ENCODE measurements at places on chromosomes 3 and 15.

DNA sequence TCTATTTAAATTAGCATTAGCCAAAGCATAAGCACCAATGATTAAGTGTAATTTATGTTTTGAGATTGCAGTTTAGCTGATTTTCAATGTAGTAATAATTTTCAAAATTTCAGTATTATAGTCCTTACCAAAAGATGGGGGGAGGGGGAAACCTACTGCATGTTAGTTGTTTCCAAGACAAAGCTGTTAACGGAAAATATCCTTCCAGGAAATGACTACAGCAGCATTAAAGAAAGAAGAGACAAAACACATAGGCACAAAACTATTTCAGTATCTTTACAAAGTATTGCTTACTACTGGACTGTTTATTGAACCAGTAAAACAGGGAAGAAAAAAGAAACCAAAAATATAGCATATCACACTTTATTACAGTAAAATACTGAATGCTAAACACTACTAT, 10.5 kb downstream of the BNIP2 start:
- no peak for DNase-seq

DNA sequence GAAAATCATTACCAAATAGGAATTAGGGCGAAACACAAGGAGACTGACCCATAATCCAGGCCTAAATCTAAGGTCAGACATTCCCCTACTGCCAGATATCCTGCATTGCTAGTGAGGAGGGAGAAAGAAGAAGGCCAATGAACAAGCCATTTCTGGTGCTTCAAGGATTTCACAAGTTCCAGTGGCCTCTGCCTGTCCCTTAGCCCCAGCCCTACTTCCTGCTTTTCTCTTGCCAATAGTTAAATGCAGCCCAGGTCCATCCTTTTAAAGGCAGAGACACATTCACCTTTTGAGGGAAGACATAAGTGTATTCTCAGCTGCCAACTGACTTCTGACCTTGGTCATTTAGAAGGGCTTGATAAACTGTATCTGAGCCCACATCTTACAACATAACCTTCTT, 135.8 kb downstream of the ZNF621 start:
- no peak for DNase-seq

- no peak for DNase-seq
Observed at GRCh38 chr3:197305854-197306253, 7.4 kb upstream of the DLG1 start.

GRCh38 chr3:140434261-140434905, 243.5 kb upstream of the TRIM42 start:
- no peak for DNase-seq

DNA sequence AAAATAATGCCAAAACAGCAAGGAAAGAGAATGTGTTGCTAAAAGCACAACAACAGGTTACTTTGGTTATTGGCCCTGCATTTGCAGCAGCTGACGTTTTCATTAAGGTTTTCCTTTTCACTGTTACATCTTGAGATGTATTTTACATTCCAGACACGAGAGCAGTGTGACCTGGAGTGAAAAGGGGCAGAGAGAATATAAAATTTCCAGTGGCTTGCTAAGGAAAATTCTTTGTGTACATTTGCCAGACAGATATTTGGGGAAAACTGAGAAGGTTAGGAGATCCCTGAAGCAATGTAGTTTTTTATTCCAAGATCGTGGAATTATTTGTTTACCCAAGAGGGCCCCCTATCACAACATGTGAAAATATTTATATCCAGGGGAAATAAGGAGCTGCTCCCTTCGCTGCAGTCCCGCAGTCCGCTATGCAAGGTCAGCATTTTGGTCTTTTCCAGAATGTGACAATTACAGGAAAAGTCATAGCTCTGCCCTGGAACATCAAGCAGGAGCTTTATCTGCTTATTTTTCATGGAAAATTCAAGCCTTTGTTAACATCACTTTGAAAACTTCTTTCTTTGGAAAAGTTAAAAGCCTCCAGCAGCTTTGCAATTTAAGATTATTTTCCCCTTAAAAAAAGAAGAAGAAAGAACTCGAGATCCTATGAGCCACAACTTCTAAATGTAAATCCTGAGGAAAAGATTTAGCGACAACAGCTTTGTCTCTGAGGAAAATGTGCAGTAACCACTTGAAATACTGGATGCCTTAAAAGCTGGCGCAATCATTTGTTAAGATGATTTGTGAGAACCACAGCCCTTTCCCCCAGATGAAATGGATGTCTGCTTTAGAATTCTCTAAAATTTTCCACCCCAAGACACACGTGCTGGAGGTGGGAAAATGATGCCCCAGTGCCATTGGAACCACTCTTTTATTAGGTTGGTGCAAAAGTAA, 256.4 kb upstream of the TPM1 start:
- DNase-seq = no peak

DNA sequence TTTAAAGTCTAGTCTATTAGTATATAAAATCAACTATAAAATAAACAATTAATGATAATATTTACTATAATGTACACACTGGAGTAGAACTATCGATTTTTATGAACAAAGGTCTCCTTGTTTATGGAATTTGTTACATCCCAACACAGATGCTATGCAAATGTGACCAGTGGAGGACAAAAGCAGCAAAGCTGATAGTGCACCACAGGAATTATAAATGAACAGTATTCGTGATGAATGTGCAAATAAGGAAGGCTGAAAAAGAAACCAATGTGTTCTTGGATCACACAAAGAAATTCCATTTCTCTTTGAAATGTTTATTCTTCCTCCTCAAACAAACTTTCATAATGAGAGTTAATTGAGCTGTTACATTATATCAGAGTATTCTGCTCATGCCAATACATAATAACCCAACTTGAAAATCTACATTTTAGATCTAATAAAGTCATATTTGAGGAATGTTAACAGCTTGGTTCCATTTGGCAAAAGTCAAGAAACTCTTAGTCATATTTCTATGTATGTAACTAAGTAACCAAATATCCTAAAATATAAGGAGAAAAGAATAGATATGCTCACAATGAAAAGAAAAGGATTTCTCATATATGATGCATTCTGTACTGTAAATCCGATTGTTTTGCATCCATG, 79.3 kb downstream of the NEK10 start:
- no peak for DNase-seq

- DNase-seq = no peak
Observed at GRCh38 chr15:55283379-55284147, 6.0 kb downstream of the RAB27A start.

DNA sequence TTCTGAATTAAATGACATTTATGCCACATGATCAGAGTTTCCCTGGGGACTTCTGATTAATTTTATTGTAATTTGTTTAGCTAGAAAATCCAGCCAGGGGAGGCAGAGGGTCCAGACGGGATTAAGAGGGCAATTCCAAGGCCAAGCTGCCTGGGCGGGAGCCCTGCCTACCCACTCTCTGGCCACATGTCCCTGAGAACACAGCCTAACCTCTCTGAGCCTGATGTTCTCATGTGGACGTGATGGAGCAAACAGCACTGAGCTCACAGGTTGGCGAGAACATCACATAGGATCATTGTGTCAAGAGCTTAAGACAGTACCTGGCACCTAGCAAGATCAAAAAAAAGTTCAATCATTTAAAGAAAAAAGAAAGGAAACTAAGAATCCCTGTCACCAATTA, 1.0 kb downstream of the LRRC2 start:
- no peak for DNase-seq

Data from stimulated activated CD4-positive, alpha-beta T cell treated with anti-CD3 and anti-CD28 coated beads, Interleukin-15, amount 100 ng/mL, for 1 hour (primary cell).